ENCODE measurements at places on chromosomes 13 and 19.

DNA sequence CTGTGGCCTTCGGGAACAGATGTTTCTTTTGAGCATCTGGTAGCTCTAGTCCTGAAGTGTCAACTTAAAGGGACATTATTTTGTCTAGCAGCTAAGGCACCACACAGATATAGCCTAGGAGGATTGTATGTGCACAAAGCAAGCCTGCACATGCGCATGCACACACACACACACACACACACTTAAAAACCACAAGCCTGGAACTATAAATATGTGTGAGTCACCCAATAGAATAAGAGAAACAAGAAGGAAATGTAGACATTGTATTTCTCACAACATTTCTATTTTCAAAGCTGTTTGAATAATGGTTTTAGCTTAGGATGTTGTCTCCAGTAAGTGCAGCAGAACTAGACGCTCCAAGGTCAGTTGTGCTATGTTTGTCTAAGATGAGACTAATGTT lies 516.5 kb downstream of the SUCLA2 start:
- DNase-seq = no peak

DNA sequence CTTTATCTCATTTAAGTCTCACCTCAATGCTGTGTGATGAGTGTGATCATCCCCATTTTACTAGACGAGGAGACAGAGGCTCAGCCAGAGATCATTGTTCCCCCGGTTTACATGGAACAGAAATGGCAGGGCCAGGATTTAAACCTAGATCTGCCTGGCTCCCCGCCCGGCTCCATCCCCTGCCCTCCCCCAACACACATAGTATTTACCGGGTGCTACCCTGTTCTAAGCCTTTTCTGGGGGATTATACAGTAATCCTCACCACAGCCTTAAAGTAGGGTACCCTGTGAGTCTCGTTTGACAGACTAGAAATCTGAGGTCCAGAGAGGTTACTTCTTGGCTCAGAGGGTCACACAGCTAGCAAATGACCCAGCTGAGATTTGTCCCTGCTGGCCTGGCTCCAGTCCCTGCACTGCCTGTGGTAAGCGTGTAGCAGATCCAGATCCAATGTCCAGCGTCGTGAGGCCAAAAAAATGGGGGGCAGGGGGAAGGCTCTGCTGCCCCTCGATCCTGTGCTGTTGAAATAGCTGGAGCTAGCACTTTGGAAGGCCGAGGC lies 3.8 kb upstream of the KLC3 start:
- DNase-seq = no peak

GRCh38 chr13:50740052-50740741 lies 103.3 kb downstream of the DLEU7 start:
- DNase-seq = no peak

GRCh38 chr13:43937839-43938238 lies 58.1 kb downstream of the LACC1 start:
- no peak for DNase-seq

- no peak for DNase-seq
These were observed 731 bp upstream of the AKAP8L start for GRCh38 chr19:15419413-15420025.

DNA sequence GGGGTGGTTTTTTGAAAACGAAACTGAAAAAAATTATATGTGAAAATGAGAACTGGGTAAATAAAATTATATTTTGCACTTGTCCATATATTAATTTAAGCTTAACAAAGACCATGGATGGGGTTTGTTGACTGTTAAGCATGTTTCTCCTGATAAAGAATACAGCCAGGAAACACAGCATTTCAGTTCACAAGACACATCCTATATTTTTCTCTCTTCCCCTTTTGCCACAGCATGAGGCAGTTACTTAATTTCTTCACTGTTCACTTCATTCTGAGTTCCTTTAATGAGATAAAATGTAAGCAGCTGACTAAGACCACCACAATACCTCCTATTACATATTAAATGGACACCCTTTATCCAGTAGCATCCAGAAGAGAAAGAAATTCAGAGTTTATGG lies 64.0 kb downstream of the RXFP2 start:
- no peak for DNase-seq

- DNase-seq = no peak
These were observed 149.2 kb downstream of the COL4A1 start for GRCh38 chr13:110157718-110158117.

DNA sequence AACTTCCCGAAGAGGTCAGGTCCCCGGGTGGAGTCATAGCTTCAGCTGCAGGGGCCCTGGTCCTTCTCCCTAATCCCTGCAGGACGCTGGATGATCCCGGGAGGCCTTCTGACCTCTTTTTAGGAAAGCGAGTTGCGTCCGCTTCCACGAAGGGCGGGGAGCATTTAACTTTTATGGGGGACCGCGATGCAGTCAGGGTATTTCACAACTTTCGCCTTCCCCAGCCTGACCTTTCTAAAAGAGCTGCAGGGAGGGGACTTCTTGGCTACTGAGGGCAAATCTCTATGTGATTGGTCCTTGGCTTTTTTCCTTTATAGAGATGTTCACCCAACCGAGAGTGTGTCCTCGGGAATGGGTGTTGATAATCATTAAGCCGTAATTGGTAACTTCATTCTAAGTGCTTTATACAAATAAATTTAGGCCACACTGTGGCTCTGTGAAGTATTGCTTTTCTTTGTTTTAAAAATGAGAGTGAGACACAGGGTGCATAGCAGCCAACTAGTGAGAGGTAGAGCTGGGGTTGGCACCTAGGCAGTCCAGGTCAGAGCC lies 778 bp downstream of the ZNF230 start:
- peak; percentile 30 for DNase-seq

GRCh38 chr19:28334419-28334818 lies 878.5 kb downstream of the UQCRFS1 start:
- DNase-seq = no peak

GRCh38 chr19:54325194-54325621 lies 12.2 kb upstream of the LILRA5 start:
- peak; percentile 56 for DNase-seq

DNA sequence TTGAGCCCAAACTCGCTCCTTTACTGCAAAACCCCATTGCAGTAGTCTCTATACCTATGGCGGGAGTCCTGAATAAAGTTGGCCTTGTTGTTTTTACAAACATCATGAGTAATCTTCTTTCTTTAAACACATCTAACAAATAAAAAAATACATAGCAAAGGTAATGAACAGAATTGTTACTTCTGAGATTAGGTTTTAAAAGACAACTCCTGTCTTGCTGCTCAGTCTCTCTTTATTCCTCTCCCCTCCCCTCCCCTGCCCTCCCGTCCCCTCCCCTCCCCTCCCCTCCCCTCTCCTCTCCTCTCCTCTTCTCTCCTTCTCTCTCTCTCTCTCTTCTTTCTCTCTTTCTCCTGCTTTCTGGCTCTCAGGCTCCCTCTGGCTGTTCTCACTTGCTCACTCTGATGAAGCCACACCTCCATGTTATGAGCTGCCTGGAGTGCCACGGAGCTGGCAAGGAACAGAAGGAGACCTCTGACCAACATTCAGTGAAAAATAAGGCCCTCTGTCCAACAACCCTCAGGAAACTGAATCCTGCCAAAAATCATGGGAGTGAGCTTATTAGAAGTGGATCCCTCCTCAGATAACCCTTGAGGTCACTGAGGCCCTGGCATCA lies 300.7 kb upstream of the MIR17HG start:
- DNase-seq = no peak

GRCh38 chr13:106213028-106213757 lies 322.3 kb downstream of the EFNB2 start:
- no peak for DNase-seq
